HS-5 (cell line): ENCODE measurements at places on chromosomes 3 and 15.

DNA sequence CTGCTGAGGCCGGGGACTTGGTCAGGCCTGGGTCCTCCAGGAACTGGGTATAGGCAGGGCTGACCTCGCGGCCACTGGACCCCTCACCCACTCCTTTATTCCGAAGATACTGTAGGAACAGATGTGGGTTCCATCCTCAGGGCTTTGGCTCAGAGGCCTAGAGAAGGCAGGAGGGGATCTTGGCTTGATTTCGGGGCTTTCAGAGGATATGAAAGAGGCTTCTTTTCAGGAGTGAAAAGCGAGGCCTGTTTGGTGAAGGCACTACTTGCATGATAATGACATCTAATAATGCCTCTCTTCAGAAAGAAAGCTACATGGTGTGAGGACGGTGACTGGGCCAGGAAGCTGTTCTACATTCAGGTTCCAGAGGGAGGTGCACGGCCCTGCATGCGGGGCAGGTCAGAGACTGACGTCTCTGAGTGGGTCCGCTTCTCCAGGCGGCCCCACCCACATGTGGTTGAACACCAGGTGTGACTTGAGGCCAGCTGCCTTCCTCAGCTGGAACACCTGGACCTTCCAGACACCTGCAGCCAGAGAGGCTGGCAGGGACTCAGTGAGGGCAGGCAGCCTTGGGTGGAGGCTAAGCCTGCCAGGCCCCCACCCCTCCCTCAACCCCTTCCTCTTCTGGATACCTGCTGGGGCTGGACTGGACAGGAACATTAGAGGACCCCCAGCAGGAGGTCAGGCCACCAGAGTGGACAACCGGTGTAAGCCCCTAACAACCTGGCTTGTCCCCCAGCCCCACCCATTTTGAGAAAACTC, 31.1 kb upstream of the HHATL start:
- no peak for DNase-seq

- no peak for DNase-seq
Measured at GRCh38 chr3:99885851-99886250, 68.2 kb downstream of the CMSS1 start.

GRCh38 chr3:167714871-167715270, 19.8 kb downstream of the PDCD10 start:
- no peak for DNase-seq

DNA sequence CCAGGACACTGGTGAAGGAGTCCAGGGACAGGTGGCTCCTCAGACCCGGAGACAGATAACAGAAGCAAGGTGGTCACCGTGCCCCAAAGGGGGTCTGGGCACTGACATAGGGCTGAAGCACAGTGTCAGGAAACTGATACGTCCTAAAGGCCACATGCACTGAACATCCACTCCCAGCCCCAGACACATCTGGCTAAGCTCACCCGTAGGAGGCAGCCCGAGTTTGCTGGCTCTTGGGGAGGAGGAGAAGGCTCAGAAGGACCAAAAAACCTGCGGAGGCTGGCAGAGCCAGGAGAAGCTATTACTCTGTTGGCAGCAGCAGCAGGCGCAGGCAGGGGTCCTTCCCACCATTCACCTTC, 1.2 kb downstream of the CACNA2D2 start:
- no peak for DNase-seq

- DNase-seq = no peak
Measured at GRCh38 chr15:39078026-39078425, 502.9 kb upstream of the THBS1 start.

DNA sequence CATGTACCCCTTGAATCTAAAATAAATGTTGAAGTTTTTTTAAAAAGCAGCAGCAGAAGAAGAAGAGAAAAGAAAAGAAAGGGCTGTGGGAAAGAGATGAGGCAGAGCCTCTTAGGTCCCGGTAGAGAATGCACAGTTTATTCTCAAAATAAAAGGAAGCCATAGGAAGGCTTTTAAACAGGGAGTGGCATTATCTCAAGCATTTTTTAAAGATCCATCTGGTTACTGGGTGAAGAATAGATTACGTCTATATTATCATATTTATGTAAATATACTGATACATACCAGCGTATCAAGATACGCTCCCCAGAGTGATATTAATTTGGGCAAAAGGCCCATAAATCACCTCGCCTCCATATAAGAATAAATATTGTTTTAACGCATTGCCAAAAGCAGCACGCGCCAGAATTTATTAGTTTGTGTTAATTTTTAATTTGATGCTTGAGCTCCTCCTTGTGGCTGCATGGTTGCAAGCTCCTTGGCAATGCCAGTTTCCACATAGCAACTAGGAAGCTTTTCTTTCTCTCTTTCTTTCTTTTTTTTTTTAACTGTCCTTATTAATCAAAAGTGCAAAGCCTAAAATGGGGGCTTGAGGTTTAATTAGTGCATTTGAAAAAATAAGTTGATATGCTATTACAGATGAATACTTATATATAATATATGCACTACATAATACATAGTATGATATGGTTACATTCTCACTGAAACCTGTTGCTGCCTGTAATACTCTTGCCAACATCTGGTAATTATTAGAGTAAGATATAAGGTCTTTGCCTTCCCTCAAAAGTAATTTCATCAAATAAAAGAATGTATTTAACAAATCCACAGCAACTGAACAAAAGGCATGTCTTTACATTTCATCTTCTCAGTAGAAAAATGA, 242.8 kb upstream of the UBE2E2 start:
- no peak for DNase-seq

GRCh38 chr3:13432093-13432492, 12.0 kb upstream of the NUP210 start:
- DNase-seq = no peak

DNA sequence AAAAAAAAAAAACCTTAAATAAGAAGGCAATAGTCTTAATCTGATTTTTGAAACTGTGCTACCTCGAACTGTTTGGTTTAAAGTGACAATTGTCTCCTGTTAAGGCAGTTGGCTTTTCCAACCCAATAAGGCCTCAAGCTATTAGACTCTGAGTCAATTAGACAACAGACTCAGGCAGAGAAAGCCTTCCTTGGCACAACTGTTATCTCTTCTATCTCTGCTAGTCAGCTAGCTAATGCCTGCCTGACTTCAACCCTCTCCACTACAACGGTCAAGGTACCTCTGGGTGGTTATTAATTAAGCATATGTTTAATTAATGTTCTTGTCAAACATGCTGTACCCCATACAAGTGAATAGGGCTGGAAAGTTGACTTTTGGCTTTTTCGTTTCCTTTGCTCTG, 110.2 kb upstream of the NLGN1 start:
- DNase-seq = no peak

DNA sequence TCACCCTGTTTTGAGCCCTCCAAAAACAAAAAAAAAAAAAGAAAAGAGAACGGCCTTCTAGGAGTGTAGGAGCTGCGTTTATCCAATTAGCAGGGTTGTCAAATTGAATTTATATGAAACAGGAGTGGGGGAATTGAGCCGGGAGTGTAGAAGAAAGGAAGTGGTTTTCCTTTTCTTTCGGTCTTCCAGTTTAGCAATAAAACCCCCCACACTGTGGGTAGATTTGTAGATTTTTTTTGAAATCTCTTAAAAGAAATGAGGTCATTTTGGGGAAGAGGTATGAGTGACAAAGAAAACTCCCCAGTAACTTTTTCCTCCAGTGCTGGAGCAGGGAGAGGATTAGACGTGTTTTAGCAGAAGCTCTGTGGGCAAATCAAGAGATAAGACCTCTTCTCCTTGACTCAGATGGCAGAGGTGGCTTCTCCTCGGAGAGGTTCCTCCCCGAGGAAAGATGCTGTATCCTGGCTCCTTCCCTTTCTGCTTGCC, 30.8 kb downstream of the BOC start:
- DNase-seq = no peak

GRCh38 chr15:80152896-80153876, at the start of gene FAH:
TSS of gene FAH (plus strand) at chr15:80152999. CDS start at chr15:80153055, 56 bp downstream.
- no peak for DNase-seq

DNA sequence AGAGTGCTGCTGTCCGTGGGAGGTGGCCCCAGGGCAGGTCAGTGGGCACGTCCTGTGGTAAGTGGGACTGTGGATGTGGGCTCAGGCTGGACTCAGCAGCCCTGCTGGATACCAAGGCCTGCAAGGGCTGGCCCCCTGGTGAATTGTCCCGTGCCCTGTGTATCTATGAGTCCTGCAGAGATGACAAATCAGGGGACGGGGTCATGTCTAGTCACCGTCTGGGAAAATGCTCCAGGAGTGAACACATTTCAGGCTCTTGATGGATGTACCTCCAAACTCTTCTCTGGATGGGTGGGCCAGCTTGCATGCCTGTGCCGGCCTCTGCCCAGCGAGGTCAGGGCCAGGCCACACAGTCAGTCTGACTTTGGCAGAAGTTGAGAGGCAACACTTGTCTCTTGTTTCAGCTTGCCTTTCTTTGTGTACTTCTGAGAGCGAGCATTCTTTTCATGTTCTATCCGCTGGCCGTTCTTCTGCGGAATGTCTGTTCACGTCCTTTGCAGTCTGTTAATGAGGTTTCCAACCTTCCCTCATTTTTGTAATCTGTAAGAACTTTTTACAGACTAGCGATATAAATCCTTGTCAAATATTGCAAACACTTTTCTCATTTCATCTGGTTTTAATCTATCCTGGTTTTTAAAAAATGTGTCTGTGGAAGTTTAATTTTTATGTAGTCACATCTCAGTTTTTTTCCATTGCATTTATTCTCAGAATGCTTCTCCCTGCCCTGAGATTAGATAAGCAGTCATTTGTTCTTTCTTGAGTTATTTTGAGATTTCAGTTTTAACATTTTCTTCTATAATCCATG, 11.4 kb upstream of the STAB1 start:
- no peak for DNase-seq

DNA sequence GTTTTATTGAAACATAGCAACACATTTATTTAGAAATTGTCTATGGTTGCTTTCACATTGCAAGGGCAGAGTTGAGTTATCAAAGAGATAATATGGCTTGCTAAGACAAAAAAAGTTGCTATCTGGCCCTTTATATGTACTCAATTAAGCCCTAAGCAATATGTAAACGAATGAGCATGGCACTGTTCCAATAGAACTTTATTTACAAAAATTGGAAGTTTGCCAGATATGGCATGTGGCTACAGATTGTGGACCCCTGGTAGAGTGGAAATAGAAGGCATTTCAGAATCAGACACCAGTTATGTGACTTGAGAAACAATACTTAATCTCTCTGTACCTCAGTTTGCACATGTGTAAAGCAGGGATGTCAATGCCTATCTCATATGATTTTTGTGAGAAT, 515.6 kb upstream of the SGO1 start:
- no peak for DNase-seq

DNA sequence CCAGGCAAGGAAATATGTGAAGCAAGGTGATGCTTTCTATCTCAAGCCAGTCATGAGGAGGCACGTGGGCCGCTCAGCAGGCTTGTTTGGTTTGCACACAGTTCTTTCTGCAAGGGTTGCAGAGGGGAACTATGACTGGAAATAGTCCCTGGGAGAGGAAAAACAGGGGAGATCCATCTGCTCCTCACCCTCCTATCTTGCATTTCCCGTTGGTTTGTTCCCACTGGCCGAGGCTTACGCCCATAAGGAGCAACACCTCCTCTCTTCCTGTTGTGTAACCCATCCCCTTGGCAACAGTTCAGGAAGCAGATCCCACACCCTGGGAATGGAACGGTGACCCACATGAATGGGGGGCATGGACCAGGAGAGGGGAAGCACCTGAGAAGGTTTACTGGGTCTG, 72.1 kb upstream of the MAGI1 start:
- no peak for DNase-seq

- no peak for DNase-seq
Measured at GRCh38 chr3:124813541-124813940, 73.6 kb downstream of the ITGB5 start.

GRCh38 chr3:45988362-45988761, 7.3 kb downstream of the FYCO1 start:
- no peak for DNase-seq

- DNase-seq = no peak
Measured at GRCh38 chr15:81419332-81419943, 45.4 kb upstream of the TMC3 start.

- no peak for DNase-seq
Measured at GRCh38 chr3:65922441-65922840, 116.3 kb downstream of the MAGI1 start.

GRCh38 chr3:85255949-85256348, 297.2 kb downstream of the CADM2 start:
- DNase-seq = no peak

DNA sequence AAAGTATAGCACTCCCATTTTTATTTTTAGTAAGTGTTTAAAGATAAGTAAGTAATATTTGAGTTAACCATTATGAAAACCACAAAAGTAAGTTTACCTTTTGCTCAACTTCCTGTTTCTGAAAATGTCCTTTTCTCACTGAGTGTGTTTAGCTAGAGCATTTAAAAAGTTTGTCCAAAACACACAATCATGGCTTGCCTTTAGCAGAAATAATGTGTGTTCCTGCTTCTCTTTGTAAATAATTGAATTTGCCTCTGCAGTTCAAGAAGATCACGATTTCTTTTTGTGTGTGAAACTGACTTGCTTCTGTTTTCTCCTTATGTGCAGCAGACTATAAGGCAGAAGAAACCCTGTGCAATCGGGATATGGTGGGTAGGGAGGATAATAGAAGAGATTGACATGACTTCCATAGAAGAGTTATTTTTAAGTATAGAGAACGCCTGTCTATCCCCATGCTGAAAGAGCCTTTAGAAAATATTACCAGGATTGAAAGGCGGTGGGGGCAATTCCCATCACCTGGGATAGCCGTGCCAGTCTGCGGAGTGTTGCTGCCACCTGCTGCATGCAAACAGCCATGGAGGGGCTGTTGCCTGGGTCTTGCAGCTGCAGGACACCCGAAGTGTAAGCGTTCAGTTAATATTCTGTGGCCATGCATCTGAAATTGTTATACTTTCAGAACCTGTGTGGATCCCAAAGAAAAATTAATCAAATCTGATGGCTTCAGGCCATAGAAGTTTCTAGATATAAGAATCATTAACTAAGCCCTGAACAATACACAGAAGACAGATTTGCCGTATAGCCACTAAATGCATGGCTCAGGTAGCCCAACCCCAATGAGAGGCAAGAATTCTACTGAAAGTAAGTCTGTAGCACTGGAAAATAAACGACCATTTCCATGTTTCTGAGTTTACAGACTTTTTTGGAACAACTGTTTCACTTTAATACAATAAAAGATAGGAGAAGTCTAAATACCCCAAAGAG, 2.4 kb upstream of the CD96 start:
- DNase-seq = no peak

DNA sequence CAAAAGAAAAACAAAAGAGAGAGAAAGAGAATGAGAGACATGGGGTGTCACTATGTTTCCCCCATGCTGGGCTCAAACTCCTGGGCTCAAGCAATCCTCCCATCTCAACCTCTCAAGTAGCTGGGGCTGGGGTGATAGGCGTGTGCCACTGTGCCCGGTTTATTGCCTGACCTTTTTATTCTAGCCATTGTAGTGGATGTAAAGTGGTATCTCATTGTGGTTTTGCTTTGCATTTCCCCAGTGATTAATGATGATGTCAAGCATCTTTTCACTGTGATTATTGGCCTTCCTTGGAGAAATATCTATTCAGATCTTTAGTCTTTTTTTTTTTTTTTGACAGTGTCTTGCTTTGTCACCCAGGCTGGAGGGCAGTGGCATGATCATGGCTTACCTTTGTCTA, 37.7 kb upstream of the GK5 start:
- DNase-seq = no peak
